ENCODE measurements at places on chromosomes 13 and 19.

- no peak for DNase-seq
Measured at GRCh38 chr13:97120346-97120745, 101.8 kb upstream of the MBNL2 start.

- no peak for DNase-seq
Measured at GRCh38 chr13:48158290-48158689, 63.4 kb upstream of the MED4 start.

GRCh38 chr13:84784443-84785153 lies 902.3 kb upstream of the SLITRK1 start:
- DNase-seq = no peak

GRCh38 chr19:5929625-5930024 lies 15.6 kb downstream of the CAPS start:
- no peak for DNase-seq

- DNase-seq = no peak
Measured at GRCh38 chr19:43524922-43525835, 1.8 kb downstream of the ETHE1 start.

DNA sequence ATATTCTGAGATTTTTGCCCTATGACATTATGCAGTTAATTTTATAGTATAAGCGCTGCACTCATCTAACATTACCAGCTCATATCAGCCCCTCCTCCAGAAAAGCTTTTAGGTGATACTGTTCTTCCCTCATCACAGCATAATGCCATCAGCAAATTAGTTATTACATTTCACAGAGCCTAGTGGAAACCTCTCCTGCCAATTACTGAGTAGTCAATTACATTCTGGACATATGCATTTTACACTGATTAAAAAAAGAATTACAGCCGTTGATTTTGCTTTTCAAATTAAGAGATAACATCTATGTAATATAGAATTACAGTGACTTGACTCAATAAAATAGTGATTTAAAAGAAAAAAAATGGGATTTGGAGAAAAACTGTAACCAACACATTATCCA lies 542.1 kb downstream of the UQCRFS1 start:
- DNase-seq = no peak

GRCh38 chr13:40399756-40400155 lies 266.7 kb downstream of the FOXO1 start:
- DNase-seq = no peak

DNA sequence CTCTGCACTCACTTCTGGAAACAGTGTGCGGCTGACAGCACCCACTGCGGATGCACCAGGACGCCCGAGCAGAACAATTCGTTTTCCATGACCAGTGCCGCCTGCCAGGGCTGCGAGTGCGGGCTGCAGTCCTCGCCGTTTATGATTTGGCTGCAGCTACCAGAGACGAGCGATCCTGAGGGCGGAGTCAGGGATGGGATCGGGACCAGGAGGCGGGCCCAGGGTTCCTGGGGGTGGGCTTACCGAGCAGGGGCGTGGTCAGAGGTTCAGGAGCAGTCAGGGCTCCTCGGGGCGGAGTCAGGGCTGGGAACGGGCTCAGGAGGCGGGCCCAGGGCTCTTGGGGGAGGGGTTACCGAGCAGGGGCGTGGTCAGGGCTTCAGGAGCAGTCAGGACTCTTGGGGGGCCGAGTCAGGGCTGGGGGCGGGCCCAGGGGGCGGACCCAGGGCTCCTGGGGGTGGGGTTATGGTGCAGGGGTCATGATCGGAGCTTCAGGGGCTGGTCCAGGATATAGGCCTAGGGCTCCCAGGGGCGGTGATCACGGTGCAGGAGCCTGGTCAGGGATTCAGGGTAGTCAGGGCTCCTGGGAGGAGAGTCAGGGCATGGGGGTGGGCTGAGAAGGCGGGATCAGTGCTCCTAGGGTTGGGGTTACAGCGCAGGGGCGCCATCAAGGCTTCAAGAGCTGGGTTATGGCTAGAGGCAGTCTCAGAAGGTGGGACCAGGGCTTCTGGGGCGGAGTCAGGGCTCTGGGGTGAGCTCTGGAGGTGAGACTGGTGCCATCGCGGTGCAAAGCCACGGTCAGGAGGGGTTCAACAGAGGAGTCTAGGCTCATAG lies 1.7 kb downstream of the KLK4 start:
- DNase-seq = peak; percentile 54

DNA sequence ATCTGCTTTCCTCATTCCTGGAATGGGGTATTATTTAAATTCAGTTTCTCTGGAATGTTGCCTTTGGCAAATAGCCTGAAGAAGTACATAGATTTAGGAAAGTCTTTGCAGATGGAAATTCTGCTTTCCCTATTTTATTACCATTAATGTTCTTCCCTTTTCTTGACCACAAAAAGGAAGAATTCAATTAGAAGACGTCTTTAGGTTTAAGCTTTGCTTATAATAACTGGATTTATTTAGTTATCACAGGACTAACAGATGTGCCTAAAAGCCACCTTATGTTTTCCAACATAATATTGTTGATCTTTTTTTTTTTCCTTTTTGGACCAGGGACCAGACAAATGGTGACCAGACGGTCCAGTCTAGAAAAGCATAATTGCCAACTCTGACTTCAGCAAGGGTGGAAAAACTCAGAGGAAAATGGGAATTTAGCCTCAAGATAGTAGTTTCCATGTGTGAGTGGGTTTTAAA lies 210.1 kb upstream of the SPRY2 start:
- DNase-seq = no peak

DNA sequence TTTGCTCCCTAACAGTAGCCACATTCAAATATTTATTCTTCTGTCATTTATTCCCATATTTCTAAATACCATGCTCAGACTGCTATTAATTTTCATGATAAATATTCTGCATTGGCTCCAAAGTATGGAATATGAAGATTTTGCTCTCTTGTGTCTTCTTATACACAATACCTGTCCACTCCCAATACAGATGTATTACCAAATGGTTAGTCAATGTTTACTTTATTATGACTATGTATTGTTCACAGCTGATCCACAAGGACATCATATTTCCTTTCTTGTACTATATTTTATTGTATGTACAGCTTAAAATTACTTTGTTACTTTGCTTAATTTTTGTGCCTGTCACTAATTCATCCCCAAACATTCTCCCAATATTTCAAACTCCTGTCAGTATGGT lies 322.3 kb downstream of the OXGR1 start:
- no peak for DNase-seq

- peak; percentile 52 for DNase-seq
Measured at GRCh38 chr19:53037101-53038097, 7.1 kb upstream of the ERVV-2 start.

DNA sequence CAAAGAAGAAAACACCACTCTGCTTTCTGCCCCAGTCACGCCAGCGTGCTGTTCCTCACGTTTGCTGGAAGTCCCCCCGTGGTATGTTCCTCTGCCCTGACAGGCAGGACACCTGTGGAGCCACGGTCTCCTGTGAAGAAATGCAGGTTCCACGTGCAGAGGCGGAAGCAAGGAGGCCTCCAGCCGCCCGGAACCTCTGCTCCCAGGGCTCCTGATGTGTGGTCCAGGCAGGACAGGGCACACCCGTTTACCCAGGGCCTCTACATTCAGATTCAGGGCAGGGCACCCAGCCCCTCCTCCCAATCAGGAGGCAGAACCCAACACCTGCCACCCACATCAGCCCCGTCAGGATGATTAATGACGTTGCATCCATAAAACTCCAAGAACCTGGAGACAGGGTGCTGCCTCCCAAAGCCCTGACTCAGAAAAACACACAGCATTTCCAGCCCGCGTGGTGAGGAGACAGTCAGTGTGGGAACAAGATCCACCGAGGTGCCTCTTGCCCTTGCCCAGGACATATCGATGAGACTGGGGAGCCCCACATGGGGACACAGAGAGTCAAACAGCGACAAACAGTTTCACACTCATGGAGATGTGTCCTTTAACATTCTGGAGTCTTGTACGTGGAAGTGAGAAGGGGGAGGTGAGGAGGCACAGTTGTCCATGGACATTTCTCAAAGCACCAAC lies 76.2 kb downstream of the COL4A1 start:
- DNase-seq = no peak

DNA sequence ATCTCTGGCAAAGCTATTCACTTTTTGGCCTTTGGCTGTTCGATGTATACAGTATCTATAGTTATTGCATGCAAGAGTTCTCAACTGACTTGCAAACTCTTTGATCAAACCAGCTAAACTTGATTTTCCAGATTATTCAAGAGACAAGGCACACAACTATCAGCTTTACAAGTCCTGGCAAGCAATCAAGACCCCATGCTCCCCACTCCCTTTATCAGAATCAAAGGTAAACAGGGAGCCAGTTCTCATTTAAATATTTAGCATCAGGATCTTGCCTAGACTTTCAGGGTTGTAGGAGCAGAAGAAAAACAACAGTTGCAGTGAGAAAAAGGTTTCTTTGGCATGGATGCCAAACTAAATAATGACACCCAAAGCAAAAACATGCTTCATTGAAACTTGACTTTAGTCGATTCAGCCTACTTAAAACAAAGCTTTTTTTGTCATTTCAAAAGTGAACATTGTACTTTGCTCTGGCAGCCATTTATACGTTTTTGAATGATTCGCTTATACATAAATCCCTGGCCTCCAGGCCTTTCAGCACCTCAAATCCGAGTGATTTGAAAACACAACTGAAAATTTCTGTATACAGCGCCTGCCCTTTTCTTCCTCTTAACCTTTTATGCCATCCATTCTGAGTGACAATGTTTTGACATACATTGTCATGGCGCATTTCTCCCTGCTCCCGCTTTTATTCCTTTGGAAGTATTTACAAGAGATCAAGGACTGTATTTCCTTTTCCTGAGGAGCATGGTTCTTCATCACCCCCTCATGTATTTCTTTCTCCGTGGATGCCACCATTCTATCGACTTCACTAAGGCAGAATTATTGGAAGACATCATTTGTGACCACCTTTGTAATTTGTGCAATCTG lies 340.8 kb downstream of the KLF5 start:
- DNase-seq = no peak

DNA sequence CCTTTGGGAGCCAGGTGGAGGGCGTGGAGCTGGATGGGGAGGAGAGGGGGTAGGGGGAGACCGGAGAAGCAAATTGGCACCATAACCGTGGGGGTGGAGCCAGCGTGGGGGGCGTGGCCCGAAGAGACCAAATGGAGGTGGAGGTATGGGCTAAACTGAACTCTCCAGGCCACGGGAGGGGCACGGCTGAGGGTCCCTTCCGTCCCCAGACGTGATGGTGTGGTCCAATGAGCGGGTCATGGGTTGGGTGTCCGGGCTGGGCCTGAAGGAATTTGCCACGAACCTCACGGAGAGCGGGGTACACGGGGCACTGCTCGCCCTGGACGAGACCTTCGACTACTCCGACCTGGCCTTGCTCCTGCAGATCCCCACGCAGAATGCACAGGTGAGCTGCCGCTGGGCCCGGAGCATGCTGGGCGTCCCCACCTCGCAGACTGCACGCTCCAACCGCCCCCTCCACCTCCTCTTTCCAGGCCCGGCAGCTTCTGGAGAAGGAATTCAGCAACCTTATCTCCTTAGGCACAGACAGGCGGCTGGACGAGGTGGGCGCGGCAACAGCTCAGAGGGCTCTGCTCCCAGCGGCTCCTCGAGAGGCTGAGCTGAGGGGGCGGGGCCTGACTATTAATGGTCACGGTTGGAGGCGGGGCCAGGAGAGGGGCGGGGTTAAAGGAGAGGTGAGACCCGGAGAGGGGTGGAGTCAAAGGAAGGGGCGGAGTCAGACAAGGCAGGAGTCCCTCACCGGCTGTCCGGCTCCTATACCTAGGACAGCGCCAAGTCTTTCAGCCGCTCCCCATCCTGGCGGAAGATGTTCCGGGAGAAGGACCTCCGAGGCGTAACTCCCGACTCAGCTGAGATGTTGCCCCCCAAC lies 6.2 kb downstream of the HRC start:
- peak; percentile 95 for DNase-seq

- DNase-seq = peak; percentile 17
Measured at GRCh38 chr13:44403461-44404056, 29.9 kb downstream of the SERP2 start.

DNA sequence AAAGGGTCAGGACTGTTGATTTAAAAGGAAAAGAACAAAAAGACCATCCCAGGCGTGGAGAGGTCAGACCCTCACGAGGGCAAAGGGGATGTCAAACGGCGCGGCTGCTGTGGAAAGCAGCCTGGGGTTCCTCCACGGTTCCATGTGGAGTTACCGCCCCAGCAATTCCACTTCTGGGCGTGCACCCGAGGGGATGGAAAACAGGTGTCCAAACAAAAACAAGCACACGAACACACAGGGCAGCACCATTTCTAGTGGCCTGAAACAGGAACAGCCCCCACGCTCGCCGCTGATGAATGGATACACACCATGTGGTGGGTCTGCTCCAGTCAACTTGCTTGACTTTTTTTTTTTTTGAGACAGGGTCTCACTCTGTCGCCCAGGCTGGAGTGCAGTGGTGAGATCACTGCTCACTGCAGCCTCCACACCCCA lies 11.2 kb downstream of the AP3D1 start:
- no peak for DNase-seq

DNA sequence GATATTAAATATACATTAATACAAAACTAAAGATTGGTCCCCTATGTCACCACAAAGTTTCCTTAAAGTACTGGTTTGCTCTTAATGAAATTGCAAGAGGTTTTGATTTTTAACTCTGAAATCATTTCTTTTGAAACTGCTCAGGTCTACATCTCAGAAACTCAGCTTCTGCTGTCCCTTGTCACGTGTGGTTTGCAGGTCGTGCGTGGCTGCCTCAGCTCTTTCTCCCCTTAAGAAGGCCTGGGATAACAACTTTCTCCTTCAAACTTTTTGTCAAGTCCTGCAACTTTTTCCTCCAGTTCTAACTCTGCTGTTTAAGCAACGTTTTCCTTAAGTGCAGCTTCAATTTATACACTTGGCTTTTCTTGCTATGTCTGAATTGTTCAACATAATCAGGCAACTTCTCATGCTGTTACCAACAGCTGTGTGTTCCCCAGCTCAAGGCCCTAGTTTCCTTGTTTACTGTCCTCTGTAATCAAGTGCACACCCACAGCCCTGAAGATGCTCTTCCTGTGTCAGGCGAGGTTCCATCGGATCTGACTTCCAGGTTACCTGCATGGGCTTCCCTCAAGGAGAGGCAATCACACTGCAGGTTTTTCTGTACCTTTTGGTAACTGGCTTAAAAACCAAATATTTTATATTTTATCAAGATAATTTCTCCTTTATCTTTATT lies 13.5 kb downstream of the C13orf46 start:
- no peak for DNase-seq

DNA sequence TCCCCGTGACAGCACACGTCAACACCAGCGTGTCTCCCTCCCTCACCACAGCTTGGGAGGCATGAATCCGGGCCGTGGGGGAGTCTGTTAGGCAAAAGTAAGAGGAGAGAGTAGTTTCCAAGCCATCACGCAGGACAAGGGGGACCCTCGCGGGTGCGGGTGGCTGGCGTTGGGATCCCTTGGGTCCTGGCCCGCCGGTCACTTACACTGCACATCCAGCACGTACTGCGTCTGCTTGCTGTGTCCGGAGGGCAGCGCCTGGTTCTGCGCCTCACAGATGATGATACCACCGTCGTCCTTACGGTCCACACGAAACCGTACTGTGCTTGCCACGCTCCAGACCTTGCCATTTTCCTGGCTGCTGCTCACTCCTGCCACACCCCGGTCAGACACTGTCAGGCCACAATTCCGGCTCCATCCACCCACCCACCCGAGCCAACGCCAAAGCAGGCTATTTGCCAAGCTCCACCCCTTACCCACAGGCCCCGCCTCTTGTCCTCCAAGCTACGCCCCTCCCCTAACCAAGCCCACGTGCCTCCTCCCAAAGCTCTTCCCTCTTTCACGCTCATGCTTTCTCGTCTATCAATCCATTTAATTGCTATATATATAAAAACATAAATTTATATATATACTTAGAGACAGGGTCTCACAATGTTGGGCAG lies 6.6 kb upstream of the ZNF428 start:
- DNase-seq = no peak

GRCh38 chr19:29263305-29264135 lies 50.6 kb upstream of the UQCRFS1 start:
- DNase-seq = peak; percentile 51

- DNase-seq = no peak
Measured at GRCh38 chr19:19402656-19403372, 2.7 kb upstream of the GATAD2A start.

Data from NCI-H1930 (cell line).